Nucleus accumbens (tissue), 56 donors: ENCODE measurements at places on chromosomes 2 and 18.
A peak's percentile ranks its signal among the peaks of the same experiment; 100 is the strongest.

- DNase-seq = no peak
Measured at GRCh38 chr2:235706506-235706905, 212.7 kb downstream of the AGAP1 start.

DNA sequence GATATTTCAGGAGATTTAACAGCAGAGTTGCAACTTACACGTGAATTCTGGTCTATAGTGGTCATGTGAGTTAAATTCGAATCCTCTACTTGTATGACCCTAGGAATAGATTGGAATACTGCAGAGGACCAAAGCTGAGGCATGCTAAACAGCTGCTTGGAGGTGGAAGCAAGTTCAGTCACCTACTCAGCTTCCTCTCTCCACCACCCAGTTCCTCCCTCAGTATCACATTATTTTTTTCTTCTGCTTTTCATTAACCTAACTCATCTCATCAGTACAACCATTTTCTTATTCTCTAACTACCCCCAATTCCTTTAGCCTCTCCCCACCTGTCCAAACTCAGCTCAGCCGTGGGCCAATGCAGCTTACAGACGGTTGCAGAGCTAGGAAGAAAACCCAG lies 385.5 kb downstream of the SETBP1 start:
- DNase-seq = no peak

DNA sequence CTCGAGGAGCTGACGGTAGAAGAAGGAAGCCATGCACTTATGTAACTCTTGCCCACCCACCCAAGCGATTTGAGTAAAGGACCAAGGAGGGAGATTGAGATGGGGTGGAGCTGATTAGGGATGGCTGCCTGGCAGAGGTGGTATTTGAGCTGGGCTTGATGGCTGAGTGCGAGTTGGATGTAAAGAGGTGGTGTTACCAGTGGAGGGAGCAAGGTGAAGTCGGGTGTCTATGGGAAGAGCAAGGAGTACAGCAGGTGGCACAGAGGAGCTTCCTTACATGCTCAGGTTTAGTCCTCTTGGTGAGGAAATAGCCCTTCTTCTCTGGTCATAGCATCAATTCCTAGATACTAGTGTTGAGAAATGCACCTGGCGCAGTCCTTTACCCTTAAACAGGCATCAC lies 294.2 kb upstream of the SKOR2 start:
- DNase-seq = no peak

DNA sequence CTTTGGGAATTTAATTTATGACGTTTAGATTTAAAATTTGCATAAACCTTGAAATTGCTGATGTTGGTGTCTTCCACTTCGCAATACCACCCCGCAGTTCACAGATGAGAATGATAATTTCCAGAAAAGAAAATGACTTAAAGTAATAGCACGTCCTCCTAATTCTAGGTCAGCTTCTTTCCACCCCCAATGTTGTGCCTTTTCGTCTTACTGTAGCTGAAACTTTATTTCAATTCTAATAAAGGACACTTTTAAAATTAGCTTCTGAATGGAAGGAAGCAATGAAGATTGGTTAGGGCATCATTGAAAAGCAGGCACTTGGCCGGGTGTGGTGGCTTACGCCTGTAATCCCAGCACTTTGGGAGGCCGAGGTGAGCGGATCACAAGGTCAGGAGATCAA lies 107.4 kb downstream of the MYCN start:
- DNase-seq = no peak

- no peak for DNase-seq
Measured at GRCh38 chr2:235842941-235843340, 325.2 kb downstream of the GBX2 start.

GRCh38 chr2:136104977-136105376 lies 13.0 kb downstream of the CXCR4 start:
- DNase-seq = no peak

GRCh38 chr2:38113981-38114708 lies 38.2 kb upstream of the CYP1B1 start:
- no peak for DNase-seq

- no peak for DNase-seq
Measured at GRCh38 chr18:10841203-10841602, 308.2 kb downstream of the PIEZO2 start.

GRCh38 chr2:215681799-215682596 lies 246.1 kb upstream of the FN1 start:
- DNase-seq = no peak

GRCh38 chr2:11637546-11637945 lies 32.4 kb downstream of the NTSR2 start:
- DNase-seq = no peak

DNA sequence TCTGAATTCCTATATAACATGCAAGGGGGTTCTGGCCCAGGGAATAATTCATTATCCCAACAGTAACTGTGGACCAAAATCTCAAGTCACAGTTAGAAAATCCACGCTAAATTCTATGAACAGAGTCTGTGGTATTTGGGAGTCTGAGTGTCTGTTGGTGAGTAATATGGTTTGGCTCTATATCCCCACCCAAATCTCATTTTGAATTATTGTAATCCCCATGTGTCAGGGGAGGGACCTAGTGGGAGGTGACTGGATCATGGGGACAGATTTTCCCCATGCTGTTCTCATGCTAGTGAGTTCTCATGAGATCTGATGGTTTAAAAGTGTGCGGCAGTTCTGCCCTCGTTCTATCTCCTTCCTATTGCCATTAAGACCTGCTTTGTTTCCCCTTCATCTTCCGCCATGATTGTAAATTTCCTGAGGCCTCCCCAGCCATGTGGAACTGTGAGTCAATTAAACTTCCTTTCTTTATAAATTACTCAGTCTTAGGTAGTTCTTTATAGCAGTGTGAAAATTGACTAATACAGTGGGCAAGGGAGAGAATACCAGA lies 68.3 kb downstream of the NBAS start:
- DNase-seq = no peak

GRCh38 chr2:205946226-205946625 lies 139.7 kb downstream of the INO80D start:
- DNase-seq = no peak

GRCh38 chr2:135557530-135557929 lies 26.2 kb downstream of the R3HDM1 start:
- no peak for DNase-seq

- no peak for DNase-seq
Measured at GRCh38 chr2:45055162-45055605, 45.9 kb upstream of the SIX2 start.

DNA sequence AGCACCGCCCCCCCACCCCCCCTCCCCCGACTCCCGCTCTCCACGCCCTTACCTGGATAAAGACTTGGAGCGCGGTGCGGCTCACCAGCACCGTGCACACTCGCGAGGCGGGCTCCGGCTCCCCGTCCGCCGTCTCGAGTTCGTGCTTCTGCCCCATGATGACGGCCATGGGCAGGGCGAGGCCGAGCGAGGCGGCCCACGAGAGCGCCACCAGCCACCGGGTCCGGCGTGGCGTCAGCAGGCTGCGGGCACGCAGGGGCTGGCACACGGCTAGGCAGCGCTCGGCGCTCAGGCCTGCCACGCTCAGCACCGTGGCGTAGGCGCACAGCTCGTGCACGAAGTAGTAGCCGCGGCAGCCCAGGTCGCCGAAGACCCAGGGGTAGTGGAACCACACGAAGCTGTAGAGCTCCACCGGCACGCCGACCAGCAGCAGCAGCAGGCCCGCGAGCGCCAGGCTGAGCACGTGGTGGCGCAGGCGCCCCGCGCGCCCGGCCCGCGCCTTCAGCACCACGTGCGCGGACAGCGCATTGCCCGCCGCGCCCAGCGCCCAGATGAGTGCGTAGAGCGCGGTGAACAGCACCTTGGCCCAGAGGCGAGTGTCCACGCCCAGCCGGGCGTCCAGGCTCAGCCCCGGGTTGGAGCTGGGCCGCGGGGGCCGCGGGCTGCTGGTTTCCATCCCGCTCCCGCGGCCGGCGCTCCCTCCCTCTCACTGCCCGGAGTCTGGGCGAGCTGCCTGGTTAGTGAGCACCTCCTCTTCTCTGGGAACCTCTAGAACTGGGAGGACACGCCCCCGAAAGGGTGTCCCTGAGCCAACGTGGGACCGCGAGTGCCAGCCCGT lies at the start of gene NTSR2:
Gene NTSR2, minus strand, starts transcription at position 742 of the 838 bp plus-strand sequence. Its CDS starts 66 bp downstream, at position 676.
- DNase-seq = peak; percentile 41

- DNase-seq = no peak
Measured at GRCh38 chr2:80007777-80008503, 296.6 kb downstream of the LRRTM1 start.

DNA sequence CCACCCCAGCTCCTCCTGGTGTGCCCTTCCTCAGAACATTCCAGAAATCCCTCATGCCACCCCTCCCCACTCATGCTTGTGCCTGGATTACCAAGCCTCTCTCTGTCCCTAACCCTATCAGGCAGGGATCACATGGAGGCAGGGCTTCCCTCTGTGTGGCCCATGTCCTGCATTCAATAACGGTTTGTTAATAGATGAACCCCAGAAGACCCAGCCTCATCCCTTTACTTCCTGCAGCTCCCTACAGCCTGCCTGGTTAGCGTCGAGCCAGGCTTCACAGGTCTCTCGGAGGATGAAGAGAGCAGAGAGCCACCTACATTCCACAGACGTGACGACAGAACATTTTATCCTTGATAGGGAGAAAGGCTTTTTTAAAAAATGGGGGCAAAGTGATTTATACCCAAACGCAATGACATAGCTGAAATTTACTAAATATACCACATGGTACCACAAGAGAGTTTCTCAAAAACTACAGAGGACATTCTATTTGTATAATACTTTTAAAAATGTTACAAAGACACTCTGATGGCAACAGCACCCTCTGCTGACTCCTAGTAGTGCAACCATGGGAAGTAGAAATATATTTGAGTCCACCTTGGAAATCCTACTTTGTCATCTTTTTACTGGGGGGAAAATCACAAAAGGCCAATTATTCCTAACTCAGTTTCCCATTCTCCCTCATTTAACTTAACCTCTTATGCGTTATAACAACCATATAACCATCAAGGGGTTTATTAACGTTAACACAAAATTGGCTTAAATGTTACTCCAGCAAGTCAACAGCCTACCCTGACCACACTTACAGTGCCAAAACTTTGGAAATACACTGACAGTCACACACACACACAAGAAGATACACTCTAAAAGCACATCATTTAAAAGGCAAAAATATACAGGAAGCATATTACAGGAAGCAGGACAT lies 30.7 kb downstream of the FBXO15 start:
- DNase-seq = no peak

GRCh38 chr2:181850936-181851560 lies 40.5 kb upstream of the ITPRID2 start:
- DNase-seq = no peak
